ENCODE measurements at places on chromosomes 7 and 10. TPM values are rescaled to one million over a fixed set of nuclear protein-coding genes. Genes with fewer than 3 reads are reported as not detected.
A peak's percentile ranks its signal among the peaks of the same experiment; 100 is the strongest.

CALD1 gene
- polyA plus RNA-seq = 56.4 TPM

DNA sequence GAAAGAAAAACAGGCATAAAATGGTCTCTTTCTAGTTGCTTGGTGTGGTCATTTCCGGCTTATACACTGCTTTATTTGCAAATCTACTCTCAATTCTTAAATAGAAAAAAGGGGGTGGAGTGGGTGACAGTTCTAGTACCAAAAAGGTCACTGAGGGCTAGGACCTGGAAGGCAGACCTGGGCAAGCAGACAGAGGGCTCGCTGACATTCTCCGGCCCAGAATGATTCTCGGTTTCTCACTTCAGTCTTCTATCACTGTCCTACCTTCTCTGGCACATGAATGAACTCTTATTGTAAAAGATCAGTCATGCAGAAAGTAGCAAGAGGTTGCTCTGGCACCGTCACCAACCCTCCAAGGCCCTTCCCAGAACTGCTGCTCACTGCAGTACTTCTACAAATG, 54.0 kb downstream of the MALSU1 start:
- no peak for DNase-seq

DNA sequence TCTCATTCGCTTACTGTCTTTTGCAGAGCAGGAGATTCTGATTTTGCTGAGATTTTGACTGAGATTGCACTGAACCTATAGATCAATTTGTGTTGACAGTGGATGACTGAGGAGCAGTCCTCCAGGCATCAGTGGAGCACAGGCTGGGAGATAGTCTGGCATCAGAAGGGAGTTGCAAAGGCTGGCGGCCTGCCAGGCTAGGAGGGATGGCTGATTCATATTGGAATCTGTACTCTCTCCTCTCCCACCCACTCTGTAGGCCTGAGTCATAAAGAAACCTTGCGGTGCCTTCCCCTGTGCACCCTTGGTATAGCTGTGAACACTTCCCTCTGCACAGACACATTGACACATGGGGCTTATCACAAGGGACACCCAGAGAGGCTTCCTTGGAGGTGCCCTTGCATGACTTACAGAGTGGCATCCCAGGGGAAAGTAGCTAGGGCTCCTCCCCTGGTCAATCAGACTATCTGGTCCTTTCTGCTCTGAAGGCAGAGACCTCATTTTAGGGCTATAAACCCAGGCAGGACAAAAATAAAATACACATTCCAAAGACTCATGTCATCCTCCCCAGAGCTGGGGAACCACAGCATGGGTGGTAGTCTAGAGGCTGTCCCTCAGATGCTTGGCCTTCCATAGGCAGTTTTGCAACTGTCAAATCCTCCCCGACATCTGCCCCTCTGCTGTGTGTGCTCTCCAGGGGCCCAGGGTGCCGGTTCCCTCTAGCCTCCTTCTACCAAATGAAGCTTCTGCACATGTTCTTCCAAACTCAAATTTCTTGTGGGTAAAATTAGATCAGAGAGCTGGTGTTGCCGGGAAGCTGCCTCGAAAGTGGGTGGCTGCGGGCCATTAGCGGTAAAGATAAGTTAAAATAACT, 37.4 kb upstream of the EEPD1 start:
- DNase-seq = peak; percentile 49

GRCh38 chr7:87218796-87219544, 562 bp downstream of the TMEM243 start:
- DNase-seq = peak; percentile 73

DNA sequence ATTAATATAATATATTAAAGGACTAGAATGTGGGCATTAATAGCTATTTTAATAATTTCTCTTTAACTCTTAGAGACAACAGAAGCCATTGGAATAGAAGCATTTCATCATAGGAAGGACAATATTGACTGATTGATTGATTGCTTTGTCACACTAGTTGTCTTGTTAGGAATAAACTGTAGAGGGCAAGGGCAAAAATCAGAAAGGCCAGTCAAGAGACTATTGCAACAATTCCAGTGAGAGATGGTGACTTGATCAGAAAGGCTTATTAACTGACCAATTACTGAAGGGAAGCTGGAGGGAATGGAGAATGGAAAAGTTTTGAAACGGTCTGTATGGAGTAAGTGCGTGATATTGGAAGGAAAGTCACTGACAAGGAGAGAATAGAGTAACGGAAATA, 87.3 kb downstream of the RUNDC3B start:
- no peak for DNase-seq

- DNase-seq = no peak
Measured at GRCh38 chr10:82308641-82309040, 433.6 kb downstream of the NRG3 start.

FAM25A gene
- 0.45 TPM for polyA plus RNA-seq

SH2B2 gene
- polyA plus RNA-seq = 5.1 TPM

OPALIN gene
- not detected for polyA plus RNA-seq

DNA sequence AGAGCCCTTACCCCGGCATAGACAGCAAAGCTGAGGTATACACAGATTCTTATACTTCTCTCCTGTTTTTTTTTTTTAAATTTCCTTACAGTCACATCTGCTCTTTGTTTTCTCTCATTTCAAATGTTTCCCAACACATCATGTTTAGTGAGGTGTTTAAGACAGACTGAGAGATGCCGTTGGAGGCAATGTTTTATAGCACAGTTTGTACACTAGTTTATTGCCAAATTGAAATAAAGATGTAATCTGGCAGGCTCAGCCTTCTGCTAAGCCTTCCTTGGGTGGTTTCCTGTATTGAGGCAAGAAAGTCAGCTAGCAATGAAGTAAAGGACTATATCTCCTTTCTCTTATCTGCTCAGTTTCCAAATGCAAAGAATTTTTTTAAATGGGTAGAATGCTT, 393.4 kb downstream of the SORCS1 start:
- DNase-seq = peak; percentile 36

DNA sequence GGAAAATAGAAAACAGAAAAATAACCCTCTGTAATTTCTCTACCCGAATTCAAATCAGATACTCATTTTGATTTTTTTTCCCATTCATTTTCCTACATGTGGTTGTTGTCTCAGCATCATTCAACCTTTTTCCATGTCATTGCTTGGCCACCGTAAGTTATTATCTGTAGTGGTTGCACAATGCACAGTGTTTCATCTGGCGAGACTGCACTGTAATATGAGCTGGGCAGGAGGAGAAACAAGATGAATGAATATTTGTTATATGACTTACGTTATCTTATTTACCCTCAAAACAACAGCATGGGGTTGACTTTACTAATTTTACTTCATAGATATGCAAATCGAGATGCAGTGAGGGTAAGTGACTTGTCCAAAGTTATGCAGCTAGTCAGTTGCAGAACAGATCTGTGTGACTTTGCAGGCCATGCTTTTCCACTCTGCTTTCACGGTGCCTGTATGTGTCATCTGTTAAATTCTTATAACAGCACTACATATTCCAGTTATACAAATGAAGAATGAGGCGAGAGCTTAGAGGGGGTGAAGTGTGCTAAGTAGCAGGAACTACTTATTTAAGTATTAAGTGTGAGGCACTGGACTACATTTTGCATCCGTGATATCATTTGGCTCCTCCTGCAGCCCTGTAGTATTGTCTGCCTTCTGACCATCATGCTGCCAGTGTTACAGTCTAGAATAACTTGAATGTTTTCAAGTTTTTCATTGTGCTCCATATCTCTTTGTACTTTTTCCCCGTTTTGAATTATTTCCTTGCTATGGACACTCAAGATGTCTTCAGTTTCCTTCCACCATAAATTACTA, 56.7 kb downstream of the ZMYND11 start:
- DNase-seq = peak; percentile 61

ATP6V0A4 gene
- polyA plus RNA-seq = 0.22 TPM

PAX4 gene
- not detected for polyA plus RNA-seq

DNA sequence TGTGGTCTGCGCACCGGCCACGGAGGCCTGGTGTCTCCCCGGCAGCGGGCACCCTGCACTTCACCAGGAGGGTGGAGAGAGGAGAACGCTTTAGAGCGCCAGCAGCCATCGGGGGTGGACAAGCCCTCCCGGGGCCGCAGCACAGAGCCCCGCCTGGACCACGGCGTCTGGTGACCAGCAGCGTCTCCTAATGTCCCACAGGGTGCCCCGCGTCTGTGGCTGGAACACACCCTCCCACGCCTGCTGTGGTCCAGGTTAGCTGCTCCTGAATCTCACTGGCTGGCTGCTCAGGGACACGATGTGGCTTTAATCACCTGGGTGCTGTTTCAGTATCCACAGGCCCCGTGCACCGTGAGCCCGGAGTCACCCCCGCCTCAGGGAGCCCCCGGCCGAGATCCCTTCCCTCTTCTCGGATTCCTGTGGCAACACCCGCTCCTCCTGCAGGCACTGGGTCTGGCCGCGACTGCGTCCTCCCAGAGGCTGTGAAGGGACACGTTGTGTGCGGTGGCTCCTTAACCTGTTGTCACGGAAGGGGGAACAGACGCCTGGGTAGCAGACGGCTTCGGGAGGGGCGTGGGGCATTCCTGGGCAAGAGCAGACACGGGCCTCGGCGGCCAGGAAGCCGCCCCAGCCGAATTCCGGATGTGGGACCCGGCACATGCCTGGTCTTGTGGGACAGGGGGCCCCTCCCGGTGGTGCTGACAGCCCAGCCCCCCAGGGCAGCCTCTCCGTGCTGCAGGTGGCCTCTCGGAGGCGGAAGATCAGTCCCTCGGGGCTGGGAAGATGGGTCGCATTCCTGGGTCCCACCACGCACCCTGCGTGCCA, 78.9 kb downstream of the FOXL3 start:
- no peak for DNase-seq

PLXNA4 gene
- polyA plus RNA-seq = 0.69 TPM

- DNase-seq = no peak
Measured at GRCh38 chr7:104883248-104883717, 130.7 kb upstream of the KMT2E start.
